ENCODE measurements at places on chromosomes 11 and 22.

- no peak for DNase-seq
These were observed 14.4 kb downstream of the DAGLA start for GRCh38 chr11:61694602-61694939.

GRCh38 chr22:28185130-28185529 is 266.1 kb upstream of the PITPNB start:
- no peak for DNase-seq

DNA sequence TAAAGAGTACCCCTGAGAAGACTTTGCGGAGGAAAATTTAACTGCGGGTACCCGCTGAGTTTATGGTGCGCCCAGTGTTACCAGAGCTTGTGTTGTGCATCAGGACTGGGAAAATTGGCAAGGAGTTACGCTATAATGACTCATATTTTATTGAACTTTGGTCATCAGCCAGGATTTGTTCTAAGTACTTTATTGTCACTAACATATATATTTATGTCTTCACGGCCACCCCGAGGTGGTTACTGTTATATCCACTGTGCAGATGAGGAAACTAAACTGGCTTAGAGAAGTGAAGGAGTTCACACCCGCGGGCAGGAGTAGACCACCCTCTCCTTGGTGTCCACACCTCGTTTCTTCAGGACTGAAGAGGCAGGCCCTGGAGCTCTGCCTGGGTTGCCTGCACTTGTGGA is 667 bp downstream of the ACCS start:
- DNase-seq = peak; percentile 76

- DNase-seq = no peak
These were observed 4.6 kb downstream of the NLRP6 start for GRCh38 chr11:282630-283360.

DNA sequence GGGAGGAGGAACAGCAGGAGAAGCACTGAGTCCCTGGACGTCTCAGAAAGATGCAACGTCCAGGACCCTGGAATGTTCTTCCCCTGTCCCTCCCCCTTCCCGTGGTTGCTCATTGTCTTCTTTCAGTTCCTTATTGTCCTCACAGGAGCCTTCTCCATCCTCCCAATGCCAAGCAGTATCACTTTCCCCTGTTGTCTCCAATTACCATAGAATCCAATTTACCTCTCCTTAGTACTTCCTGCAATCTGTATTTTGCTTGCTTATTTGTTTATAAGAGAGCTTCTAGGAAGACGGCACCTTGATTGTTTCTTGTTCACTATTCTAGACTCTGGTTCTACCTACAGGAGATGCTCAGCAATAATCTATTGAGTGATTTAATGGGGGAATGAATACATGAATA is 1273.7 kb downstream of the LRRC4C start:
- no peak for DNase-seq

GRCh38 chr11:32893343-32894148 is 935 bp downstream of the QSER1 start:
- DNase-seq = peak; percentile 55

- no peak for DNase-seq
These were observed 19.0 kb upstream of the STK33 start for GRCh38 chr11:8613036-8613435.

- no peak for DNase-seq
These were observed 41.6 kb downstream of the NTM start for GRCh38 chr11:131412061-131412460.

DNA sequence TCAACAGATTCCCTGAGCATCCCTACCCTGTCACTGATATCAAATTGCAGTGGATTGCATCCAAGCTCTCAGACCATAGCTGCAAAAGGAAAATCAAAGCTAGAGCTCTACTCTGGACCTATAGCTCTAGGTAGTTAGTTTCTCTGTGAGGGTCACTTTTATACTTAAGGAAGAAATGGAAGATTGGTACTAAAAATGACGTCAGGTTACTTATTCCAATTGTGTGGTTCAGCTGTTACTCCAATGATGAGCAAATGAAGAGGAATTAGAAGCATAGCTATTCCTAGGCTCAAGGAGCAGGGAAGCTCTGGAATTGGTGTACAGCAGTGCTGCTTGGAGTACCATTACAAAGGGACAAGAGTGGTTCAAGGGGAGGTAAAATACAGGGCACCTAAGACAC is 36.4 kb upstream of the GLYATL1 start:
- DNase-seq = no peak

DNA sequence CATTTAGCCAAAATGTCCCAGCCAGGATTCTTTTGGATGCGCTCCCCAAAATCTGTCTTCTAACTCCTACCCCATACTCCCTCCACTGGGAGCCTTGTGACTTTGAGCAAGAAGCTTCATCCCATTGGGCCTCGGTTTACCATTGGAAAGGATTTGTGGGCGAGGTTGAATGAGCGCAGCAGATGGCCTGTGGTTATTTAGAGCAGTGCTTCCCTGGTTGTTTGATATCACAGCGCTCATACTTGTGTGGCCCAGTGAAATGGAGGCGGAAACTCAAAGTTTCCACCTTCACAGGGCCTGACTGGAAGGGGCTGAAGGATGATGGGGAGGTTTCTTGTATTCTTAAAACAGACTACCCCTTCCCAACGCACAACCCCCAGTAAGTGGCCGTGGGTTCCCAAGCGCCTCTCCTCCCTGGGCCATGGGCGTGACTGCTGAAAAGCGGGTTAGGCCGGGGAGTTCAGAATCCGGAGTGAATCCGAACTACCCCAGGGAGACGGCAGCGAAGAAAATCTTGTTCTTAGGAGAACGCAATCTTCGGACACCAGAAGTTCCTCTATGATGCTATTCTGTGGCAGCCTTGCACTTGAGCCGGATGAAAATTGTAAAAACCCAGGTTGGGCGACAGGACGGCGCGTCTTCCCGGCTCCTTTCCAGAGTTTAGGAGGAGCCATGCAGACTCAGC is 1.2 kb upstream of the ATF4 start:
- DNase-seq = no peak

- DNase-seq = no peak
These were observed 13.8 kb upstream of the MAPK8IP1 start for GRCh38 chr11:45871638-45872037.

DNA sequence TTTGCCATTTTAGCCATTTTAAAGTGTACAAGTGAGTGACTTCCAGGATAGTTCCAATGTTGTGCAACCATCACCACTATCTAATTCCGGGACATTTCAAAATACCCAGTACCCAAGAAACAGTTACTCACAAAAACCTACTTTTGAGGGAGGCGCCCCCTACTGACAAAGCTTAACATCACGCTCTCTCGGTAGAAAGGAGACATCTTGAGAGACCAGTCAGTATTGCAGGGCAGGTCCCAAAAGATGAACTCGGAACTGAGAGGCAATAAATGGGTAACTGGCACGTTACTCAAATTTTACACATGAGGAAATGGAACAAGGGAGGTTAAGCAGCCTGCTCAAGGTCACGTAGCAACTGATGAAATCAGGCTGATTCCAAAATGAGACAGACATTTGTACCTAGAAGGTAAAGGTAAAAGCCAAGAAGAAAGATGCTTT is 50.0 kb upstream of the POU2AF1 start:
- peak; percentile 55 for DNase-seq

- no peak for DNase-seq
These were observed 156.6 kb upstream of the GUCY1A2 start for GRCh38 chr11:107174856-107175255.

GRCh38 chr11:61609980-61610366 is 29.1 kb upstream of the SYT7 start:
- DNase-seq = no peak

GRCh38 chr11:44177905-44178304 is 82.4 kb downstream of the EXT2 start:
- DNase-seq = no peak

GRCh38 chr11:36567694-36568093 is at the start of gene RAG1:
TSS of gene RAG1 (plus strand) at chr11:36568007. CDS start at chr11:36573305, 5,298 bp downstream.
- DNase-seq = no peak

GRCh38 chr11:20584093-20584774 is 15.2 kb upstream of the SLC6A5 start:
- DNase-seq = peak; percentile 25

- DNase-seq = no peak
These were observed 380.3 kb upstream of the PITPNB start for GRCh38 chr22:28299309-28299708.

DNA sequence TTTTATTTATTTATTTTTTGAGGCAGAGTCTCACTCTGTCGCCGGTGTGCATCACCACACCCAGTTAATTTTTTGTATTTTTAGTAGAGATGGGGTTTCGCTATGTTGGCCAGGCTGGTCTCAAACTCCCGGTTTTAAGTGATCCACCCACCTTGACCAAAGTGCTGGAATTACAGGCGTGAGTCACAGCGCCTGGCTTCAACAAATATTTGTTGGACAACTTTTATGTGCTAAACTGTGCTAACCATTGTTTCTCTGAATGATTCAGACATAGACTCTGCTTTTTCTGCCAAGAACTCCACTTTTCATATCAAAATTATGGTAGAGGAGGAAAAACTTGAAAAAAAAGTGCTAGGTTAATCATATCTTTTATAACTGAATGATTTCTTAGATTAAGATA is 36.3 kb downstream of the MMP7 start:
- DNase-seq = peak; percentile 89

- DNase-seq = peak; percentile 62
These were observed 69.9 kb upstream of the ADORA2A start for GRCh38 chr22:24357547-24357946.

DNA sequence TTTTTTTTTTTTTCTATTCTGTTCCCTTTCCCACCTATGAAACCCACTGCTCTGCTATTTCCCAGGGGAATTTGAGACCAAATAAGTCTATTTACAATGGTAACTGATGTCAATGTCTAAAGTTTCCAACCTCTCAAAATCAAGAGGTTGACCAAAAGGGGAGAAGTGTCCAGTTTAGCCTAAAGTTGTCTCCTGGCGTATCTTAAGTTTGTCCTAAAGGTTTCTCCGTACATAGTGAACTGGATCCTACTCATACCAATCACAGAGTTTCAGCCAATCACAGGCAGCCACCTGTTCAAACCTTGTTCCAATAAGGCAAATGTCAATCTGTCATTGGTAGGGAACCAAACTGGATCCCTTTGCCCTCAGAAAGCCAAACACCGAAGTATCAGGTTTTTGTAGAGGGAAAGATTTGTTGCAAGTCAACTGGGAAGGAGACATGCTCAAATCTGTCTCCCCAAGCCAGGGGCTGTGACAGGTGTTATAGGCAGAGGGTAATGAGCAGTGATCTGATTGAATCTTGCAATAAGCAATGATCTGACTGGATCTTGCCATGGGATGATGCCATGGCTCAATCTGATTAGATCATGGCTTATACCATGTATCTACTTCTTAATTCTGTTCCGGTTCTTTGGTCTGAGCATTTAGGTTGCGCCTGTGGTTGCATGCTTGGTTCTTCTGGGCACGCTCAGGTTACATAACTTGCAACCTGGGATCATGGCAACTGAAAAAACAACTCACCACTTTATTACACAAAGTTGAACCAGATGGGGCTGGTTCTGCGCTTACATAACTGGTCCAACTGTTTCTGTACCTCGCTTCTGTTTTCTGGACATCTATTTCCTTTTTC is 1.1 kb upstream of the VPS37C start:
- DNase-seq = peak; percentile 45

GRCh38 chr22:38244106-38244505 is 28.7 kb downstream of the TMEM184B start:
- DNase-seq = no peak

DNA sequence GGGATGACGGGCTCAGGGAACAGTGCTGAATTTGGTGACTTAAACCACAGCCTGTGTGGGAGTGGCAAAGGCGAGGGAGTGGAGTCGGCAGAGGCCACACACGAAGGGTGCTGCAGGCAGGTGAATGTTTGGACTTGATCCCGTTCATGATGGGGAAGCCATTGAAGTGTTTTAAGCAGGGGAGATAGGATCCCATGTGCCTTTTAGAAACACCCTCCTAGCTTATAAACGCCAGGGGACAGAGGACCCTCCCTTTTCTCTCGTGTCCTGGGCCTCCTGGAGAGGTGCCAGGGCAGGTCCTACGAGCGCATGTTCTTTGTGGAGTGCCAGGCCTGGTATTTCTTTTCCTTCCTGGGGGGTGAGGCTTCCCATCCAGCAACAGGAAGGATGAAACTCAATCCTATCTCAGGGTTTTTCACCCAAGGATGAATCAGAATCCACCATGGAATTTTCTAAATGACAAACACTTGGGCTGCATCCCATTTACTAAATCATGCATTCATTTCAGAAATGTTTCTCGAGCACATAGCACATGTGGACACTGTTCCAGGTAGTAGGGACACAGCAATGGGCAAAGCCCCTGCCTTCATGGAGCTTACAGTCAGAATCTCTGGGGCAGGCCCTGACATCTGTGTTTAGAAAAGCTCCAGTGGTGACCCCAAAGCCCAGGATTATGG is 59.6 kb downstream of the CHRDL2 start:
- DNase-seq = peak; percentile 80

DNA sequence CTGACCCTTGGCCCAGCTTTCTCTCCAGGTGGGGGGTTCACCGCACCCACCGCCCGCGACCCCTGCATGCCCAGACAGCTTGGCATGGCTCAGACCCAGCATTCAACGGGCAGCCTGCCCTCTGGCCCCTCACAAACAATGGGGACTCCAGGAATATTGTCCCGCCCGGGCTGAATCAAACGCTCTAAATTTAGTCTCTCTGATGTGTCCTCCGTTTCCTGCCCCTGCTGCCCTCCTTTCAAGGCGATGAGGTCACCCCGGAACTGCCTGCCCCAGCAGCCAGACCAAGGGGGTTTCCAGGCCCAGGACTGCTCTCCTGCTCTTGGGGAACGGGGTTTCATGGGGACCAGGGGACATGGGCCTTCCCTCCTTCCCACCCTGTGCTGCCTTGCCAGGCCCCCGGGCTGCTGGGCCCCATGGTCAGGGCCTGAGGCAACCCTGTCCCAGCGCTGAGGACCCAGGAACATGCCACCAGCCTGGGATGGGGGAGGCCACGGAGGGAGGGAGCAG is 10.1 kb upstream of the PDGFB start:
- DNase-seq = peak; percentile 77

DNA sequence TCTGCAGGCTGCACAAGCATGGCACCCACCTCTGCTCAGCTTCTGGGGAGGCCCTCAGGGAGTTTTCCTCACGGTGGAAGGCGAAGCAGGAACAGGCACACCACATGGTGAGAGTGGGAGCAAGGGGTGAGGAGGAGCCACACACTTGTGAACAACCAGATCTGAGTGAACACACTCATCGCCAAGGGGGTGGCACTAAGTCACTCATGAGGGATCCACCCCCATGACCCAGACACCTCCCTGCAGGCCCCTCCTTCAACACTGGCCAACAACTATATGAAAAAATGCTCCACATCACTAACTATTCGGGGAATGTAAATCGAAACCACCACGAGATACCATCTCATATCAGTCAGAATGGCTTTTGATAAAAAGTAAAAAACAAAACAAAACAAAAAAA is 722 bp upstream of the KRTAP5-2 start:
- DNase-seq = peak; percentile 4

GRCh38 chr11:73464347-73464746 is 88.1 kb downstream of the RELT start:
- DNase-seq = no peak

- DNase-seq = no peak
These were observed 959 bp upstream of the GP1BB start for GRCh38 chr22:19722178-19722981.
